Effector memory CD8-positive, alpha-beta T cell (primary cell): ENCODE measurements at places on chromosomes 2 and 18.

GRCh38 chr2:113021312-113021711 lies 16.1 kb downstream of the IL36A start:
- DNase-seq: no peak

GRCh38 chr2:11422901-11423435 lies 43.0 kb downstream of the E2F6 start:
- DNase-seq: no peak

DNA sequence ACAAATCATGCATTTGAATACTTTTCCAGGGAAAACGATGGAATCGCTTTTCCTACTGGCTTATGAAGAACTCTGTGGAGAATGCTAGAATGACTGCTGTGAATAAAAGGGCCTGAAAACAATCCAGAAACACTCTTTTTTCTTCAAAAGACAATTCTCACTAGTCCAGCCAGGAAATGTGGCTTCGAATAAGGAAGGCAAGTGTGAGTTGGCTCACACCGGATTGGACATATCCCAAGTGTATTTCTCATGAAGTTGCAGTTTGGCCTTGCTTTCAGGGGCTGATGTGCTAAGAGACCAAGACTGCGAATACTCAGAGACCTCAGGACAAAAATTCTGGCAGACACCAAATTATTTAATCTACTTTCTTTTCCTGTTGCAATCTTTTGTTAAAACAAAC lies 54.1 kb downstream of the FIGN start:
- DNase-seq: no peak

- no peak for DNase-seq
These were observed 46.6 kb upstream of the RHOB start for GRCh38 chr2:20400306-20400705.

DNA sequence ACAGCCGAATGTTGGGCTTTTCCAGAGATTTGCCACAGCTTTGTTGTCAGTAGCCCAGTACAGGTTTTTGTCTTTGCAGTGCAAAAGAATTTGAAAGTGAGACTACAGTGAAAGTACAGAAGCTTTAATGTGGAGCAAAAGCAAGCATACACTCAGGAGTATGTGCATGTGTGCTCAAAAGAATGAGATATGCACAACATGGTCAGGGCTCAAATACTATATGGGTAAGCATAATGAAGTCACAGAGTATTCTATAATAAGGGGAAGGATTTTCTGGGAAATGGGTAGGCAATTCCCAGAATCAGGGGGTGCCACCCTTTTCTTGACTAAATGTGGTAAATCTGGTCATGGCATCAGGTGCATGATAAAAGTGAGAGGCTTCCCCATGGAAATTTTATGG lies 72.1 kb upstream of the SULT1C3 start:
- no peak for DNase-seq
